ENCODE measurements at places on chromosomes 2 and 18.

DNA sequence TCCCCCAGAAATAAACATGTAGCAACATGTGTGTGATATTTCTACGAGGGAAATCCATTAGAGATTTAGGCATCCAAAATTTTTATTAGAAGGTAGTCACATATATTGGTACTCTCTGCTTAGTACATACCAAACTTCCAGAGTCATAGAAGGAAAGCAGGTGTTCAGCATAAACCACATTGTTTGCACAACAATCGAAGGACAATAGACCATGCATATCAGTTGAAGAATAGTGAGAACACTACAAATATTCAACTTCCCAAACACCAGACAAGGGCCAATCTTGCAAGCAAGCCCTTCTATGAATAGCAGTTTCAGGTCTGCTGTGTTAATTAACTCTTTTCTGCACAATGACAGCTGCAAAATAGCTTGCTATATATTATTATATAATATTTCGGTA is 702.2 kb downstream of the ERBB4 start:
- DNase-seq: no peak

DNA sequence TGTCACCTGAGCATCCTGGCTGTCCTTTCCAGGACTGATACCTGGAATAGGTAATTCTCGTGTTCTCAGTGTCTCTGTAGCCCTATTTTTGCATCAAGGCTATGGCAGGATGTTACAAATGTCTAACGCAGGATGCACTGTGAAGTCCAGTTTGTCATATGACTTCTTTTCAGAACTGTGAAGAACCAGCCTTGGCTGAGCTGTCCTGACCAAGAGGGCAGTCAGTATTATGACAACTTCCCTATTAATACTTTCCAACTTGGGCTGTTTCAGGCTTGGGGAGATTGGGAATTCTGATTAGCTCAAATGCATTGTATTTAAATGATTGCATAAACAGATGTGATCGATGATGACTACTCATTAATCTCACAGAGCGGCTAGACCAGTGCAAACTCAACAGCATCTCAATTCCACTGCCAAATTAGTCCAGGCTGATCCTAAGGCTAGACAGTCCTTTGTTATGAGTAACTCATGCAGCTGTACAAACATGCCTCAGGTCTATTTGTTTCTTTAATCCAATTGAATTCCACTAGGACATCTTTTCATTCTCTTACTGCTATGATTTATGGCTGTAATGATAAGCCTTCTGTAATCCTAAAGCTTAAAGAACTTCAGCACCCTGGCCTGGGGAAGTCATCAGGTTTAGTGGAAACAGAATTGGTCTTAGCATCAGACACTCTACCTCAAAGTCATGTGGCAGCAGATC is 331.6 kb downstream of the KCNS3 start:
- DNase-seq: no peak

- DNase-seq: no peak
These were observed 89.0 kb downstream of the INSIG2 start for GRCh38 chr2:118177318-118177717.

GRCh38 chr2:5502385-5502784 is 189.8 kb upstream of the SOX11 start:
- DNase-seq: no peak

DNA sequence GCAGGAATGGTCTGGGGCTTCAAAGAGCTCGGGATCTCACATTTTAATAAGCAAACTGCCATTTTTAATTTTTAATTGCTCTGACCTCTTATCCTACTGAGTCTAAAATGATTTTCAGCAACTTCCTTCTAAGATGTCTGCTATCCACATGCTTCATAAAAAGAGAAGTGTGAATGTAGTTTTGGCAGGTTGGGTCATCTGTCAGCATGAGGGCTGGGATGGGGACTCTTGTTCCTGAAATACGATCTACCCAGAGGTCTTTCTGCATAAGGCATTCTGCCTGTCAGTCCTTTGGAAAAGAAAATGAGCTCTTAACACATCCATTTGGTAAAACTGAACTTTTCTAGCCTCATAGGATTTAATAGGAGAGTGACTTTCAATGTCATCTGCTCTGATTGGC is 252.8 kb upstream of the APCDD1 start:
- DNase-seq: no peak

- no peak for DNase-seq
These were observed 131.5 kb upstream of the SMAD2 start for GRCh38 chr18:48061781-48062570.

GRCh38 chr2:8328217-8328616 is 353.6 kb upstream of the ID2 start:
- no peak for DNase-seq

- DNase-seq: no peak
These were observed 499.7 kb downstream of the PTH2R start for GRCh38 chr2:208906330-208906729.

DNA sequence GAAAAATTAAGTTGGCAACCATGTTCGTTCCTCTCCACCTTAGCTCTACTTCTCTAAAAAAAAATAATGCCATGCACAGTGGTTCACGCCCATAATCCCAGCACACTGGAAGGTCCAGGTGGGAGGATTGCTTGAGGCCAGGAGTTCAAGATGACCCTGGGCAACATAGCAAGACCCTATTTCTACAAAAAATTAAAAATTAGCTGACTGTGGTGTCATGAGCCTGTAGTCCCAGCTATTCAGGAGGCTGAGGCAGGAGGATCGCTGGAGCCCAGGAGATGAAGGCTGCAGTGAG is 40.1 kb upstream of the NPAS2 start:
- DNase-seq: no peak

DNA sequence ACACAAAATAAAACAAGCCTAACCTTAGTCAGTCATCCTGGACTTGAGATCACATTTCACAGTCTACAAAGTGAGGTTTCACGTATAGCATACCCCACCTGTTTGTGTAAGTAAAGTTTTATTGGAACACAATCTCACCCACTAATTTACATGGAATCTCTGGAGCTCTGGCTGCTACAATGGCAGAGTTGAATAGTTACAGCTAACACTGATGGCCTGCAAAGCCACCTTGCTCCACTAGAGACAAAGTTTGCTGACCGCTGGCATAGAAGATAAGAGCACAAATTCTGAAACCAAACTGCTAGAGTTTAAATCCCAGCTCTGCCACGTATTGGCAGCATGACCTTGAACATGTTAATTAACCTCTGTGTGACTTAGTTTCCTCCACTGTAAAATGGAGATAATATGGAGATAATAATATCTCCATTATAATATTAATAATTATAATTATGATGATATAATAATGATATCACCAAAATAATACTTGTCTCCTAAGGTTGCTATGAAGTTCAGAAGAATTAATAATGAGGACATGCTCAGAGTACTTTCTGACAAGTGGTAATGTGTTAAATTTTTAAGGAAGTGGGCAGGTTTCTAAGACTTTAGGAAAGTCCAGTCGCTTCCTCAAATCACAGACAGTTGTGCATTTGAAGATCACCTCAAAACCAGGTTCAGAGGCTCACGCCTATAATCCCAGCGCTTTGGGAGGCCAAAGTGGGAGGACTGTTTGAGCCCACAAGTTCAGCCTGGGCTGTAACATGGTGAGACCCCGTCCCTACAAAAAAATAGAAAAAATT is 204.6 kb downstream of the SH3RF3 start:
- DNase-seq: no peak

DNA sequence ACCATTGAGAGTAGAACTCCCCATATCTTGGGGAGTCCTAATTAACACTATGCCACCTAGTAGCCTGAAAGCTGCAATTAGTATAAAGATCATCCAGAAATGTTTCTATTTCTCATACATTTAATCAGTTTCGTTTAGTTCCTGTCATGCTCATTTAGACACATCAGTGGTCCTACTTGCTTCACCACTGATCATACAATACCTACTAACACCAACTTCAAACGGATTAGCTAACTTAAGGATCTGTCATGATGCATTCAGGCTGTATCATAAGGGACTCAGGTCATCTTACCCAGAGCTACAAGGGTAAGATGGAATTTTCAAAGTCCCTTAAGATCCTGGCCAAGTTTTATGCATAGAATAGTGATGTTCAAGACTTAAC is 6.8 kb downstream of the SRSF7 start:
- no peak for DNase-seq
